ENCODE measurements at places on chromosomes 2 and 18.

DNA sequence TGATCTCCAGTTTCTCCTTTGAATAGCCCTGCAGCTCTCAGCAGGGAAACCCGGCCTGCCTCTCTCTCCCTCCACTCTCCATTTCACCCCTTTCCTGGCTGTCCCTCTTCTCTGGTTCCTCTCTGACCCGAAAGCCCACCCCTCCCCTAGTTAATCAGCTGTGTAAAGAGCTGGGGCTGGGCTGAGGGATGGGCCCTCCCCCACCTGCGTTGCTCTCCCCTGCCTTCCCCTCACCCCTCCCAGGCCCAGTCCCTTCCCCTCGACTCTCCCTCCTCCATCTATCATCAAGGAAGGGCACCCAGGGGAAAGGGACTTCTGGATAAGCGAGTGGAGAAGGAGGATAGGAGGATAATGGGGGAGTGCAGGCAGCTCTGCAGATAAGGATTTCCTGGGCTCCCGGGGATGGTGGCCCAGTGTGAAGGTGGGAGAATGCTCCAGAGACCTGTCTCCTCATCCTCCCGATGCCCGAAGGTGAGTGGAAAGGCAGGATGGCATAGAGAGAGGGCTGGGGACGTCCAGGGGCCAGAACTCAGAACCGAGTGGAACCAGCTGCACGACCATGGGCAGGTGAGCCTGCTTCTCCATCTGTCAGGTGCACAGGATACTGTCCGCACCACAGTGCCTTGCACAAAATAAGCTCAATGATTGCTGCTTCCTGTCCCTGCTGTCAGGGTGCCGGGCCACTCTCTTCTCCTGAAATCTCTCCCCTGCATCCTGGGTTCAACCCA lies 12.0 kb downstream of the SLC30A3 start:
- DNase-seq = no peak

- no peak for DNase-seq
Measured at GRCh38 chr2:6073191-6074088, 381.3 kb downstream of the SOX11 start.

DNA sequence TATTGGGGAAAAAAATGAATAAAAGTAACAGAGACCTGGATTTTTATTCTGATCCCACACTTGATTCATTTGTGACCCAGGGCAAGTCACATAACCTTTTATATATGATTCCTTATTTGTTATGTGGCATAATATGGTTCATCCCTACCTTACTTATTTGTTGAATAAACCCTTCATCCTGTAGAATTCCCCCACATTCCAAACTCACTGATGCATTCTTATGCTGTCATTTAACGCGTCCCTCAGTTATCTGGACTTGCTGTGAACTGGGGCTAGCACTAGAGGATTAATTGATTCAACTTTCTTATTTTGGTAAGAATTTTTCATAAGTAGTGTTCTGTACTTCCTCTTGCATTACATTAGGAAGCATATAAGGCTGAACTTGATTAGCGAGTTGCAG lies 384.7 kb upstream of the RAB12 start:
- no peak for DNase-seq

DNA sequence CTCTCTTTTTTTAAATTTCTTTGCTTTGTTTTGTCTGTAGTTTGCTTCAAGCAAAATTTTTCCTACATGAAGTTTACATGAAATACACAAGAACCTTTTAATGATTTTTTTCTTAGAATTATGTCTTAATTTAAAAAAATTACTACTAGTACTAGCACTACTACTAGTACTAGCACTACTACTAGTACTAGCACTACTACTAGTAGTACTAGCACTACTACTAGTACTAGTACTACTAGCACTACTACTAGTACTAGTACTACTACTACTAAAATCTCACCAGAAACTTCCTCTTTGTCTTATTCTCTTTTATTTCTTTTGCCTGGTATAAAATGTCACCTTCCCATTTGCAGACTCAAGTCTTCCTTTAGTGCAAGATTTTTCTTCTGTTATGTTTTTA lies 71.1 kb downstream of the PTH2R start:
- DNase-seq = no peak

DNA sequence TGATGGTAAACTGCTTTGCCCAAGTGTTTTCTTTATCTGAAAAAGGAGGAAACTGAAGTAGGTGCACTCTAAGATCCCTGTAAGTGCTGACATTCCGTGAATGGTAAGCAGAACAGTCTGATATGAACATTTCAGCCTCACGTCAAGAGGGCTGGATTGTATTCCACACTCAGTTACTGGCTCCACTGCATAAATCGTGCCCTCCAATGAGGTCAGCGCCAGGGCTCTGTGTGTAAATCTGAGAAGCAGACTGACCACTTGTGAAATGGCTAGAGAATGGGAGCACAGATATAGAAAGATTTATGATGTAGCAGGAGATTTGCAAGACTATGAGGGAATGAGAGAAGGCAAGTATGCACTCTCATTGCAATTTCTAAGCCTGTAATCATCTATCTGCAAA lies 153.0 kb downstream of the ICOS start:
- DNase-seq = no peak

DNA sequence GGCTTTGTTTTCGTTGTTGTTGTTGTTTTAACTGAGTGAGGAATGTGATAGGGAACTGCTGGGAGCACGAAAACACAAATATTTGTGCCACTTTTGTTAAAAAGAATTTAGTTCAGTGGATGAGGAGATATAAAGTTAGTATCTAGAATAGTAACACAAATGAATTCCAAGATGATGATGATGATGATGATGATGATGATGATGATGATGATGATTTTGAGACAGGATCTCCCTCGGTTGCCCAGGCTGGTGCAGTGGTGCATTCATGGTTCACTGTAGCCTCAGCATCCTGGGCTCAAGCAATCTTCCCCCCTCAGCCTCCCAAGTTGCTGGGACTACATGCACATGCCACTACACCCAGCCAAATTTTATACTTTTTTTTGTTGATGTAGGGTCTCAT lies 223.7 kb downstream of the DSEL start:
- DNase-seq = no peak

DNA sequence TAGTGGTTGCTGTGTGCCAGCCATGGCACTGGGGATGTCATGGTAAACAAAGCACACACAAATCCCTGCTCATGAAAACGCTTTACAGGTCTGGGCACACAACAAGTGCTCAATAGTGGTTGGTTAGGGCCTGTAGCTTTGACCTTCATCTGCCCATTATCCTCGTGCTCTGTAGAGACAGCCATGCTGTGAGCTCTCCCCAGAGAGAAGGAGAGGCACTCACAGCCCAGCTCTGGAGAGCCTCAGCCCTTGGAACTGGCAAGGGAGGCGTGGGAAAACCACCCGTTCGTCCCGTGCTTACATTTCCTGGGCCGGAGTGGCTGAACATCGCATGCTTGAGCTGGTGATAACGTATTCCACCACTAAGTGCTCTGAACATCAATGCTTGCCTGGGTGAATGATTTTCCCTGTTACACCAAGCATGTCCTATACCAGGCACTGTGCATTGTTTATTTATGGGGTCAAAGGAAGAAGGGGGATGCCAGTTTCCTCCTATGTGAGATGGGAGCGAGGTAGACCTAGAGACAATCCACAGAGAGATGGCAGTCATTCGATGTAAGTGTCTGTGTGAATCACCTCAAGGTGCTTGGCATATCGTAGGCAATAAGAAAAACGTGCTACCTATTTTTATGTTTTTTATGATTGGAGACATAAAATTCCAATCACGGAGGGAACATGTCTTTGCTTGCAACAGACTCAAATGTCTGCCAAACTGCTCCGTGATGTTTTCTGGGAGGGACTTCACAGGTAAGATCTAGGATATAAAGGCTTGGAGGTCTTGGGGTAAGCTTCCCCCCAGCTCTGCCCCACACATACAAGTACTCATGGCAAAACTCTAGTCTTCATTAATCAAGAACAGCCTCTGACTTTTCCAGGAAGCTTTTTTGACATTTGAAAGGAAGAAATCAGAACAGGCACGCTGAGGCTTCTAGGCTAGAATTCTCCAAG lies 75.5 kb downstream of the DDX1 start:
- DNase-seq = no peak

- no peak for DNase-seq
Measured at GRCh38 chr2:4938206-4938605, 754.0 kb upstream of the SOX11 start.

- DNase-seq = no peak
Measured at GRCh38 chr18:34740101-34740500, 30.0 kb downstream of the DTNA start.

GRCh38 chr2:41955316-41956043 lies 92.3 kb upstream of the PKDCC start:
- DNase-seq = no peak

GRCh38 chr18:48066225-48066652 lies 135.8 kb upstream of the SMAD2 start:
- DNase-seq = no peak

DNA sequence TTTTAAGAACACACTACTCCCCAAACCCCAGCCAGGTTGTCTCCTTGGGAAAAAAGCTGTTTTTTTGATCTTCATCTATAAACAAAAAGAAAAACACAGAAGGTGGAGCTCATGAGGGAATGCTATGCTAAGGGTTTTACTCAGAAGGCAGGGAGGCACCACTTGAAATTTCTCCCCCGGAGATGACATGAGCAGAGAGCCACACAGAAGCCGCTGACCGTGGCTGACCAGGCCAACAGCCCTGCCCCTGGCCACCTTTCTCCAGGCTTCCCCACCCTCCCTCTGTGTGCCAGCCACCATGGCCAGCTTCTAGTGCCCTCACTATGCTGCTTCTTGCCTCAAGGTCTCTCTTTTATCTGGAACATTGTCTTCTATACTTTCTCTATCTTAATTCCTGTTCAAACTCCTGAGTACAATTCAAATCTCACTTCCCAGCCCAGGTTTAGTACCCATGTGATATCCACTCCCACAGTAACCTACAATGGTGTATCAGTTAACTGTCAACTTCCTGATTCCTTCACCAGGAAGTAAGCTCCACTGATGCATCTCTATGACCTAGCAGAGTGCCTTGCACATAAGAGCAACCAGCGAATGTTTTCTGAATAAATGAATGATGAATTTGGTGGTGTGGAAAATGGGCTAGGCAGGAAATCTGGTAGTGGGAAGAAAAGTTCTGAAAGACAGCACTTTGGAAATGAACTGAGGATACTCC lies 15.3 kb downstream of the LAPTM4A start:
- no peak for DNase-seq

DNA sequence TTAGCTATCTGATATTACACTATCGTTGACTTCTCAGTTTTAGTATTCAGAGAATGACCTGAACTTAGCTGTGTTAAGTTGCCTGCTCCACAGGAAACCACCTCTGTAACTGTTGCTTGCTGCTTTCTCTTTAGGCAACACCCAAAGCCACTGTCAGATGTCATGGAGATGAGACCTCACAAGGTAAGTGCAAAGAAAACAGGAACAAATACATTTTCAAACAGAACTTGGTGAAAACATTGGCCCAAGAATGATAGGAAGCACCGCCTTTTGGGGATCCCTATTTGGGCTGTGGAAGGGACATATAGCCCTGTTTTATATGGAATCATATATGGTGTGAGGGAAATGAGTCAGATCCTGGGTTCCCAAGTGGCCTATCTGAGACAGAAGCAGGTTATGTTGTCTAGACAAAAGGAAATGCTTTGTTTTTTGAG lies 143.4 kb downstream of the UBE2E3 start:
- DNase-seq = no peak

All from activated T-helper 1 cell treated with anti-CD3 and anti-CD28 coated beads, Interleukin-2, amount 50 U/mL, for 16 hours (primary cell).